ENCODE measurements at places on chromosomes 4 and X.

GRCh38 chr4:110505440-110505839 lies 29.5 kb downstream of the ENPEP start:
- DNase-seq = no peak

- no peak for DNase-seq
Measured at GRCh38 chr4:15868111-15868510, 70.4 kb downstream of the FGFBP1 start.

GRCh38 chrX:69076088-69076487 lies 89.2 kb downstream of the PJA1 start:
- DNase-seq = no peak

- no peak for DNase-seq
Measured at GRCh38 chr4:76801621-76802235, 96.2 kb downstream of the SOWAHB start.

DNA sequence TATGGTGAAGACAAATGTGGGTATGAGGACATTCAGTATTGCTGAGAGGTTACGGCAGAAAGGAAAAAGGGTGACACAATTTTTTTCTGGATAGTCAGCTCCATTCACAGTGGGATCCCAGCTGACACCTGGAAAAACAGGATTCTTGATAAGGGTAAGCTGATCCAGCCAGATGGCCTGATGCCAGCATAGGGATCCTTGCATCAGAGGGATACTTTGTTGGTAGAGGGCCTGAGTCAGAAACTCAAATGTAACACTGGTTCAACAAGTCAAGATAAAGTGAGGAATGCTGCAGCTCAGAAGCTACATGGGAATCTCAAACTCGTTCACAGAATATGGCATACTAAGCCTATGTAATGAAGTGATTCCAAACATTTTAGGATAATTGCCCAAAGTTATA lies 726.7 kb downstream of the C4orf33 start:
- DNase-seq = no peak
